ENCODE measurements at places on chromosomes 1 and 21.

GRCh38 chr1:18761948-18762840, 97.3 kb downstream of the TAS1R2 start:
- no peak for DNase-seq

- no peak for DNase-seq
These were observed 76.4 kb upstream of the MAN1A2 start for GRCh38 chr1:117290890-117291289.

DNA sequence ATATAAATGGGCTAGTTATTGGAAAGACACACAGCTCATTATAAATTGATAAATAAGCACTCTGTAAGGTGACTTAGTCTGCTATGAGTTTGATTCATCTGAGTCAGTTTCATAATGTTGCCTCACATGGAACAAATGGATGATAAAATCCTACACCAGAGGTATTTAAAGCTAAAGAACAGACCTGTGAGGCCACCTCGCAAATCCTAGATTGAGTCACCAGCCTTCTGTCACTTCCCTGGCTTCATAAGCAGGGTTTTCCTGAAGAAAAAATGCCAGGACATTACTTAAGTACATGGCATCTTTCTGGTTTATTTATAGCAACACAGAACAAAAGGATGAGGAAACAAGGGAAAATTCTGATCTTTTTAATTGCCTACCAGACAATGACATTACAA, 18.4 kb downstream of the CD2 start:
- DNase-seq = no peak

GRCh38 chr1:53400761-53401674, 58.2 kb upstream of the DMRTB1 start:
- no peak for DNase-seq

DNA sequence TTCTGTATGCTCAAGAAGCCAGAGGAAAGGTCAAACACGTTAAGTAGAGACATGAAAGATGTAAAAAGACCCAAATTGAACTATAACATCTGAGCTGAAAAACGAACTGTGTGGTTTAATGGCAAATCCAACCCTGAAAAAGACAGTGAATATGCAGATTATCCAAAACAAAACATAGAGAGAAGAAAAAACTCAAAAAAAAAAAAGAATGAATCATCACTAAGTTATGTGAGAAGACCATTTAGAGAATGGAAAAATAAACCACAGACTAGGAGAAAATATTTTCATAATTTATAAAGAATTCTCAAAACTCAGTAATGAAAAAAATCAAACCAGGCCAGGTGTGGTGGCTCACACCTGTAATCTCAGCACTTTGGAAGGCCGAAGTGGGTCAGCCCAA, 253.3 kb downstream of the PLPP3 start:
- DNase-seq = no peak

Measured in ecto neural progenitor cell (in vitro differentiated cells).